ENCODE measurements at places on chromosomes 5 and 9.

DNA sequence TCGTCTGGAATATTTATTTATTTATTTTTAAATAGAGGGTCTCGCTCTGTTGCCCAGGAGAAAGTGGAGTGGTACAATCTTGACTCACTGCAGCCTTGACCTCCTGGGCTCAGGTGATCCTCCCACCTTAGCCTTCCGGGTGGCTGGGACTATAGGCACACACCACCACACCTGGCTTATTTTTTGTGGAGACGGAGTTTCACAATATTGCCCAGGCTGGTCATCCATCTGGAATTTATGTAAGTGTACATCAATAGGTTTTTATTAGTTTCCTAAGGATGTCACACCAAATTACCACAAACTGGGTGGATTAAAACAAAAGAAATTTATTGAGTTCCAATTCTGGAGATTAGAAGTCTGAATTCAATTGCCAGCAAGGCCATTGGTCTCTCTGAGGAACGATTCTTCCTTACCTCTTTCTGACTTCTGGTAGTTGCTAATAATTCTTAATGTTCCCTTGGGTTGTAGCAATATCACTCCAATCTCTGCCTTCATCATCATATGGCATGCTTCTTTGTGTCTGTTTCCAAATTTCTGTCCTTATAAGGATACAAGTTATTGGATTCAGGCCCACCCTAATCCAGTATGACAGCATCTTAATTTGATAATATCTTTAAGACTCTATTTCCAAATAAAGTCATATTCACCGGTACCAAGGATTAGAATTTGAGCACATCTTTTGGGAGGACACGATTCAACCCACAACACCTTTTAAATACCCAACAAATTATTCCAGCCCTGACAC is 16.3 kb upstream of the RAD23B start:
- DNase-seq = no peak

GRCh38 chr5:135993880-135994636 is 34.7 kb upstream of the TGFBI start:
- DNase-seq = no peak

DNA sequence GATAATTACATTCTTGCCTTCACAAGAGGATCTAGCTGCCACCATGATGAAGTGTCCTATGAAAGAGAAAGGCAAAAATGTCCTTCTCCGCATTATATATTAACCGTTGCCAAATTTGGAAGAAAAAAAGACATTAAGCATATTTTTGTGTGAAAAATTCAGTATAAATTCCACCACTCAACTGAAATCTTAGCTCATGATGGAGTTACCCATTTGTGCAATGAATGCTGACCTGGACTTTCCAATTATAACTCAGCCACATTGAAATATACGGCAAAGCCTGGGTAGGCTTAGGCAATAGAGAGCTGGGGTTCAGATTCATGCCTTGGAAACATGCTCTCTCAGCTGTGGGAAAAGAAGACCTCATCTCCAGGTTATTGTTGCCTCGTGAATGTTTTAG is 71.3 kb upstream of the VCAN start:
- DNase-seq = no peak

GRCh38 chr5:139037732-139038131 is 160.4 kb downstream of the SIL1 start:
- DNase-seq = no peak

- no peak for DNase-seq
These were observed 9.7 kb downstream of the RAD1 start for GRCh38 chr5:34905564-34905963.

All from activated T-helper 1 cell treated with Interleukin-2 at 50 U/mL for 16 hours (primary cell).